H1 (cell line): ENCODE measurements at places on chromosomes 13 and 19. TPM values are rescaled to one million over a fixed set of nuclear protein-coding genes. Genes with fewer than 3 reads are reported as not detected.

DNA sequence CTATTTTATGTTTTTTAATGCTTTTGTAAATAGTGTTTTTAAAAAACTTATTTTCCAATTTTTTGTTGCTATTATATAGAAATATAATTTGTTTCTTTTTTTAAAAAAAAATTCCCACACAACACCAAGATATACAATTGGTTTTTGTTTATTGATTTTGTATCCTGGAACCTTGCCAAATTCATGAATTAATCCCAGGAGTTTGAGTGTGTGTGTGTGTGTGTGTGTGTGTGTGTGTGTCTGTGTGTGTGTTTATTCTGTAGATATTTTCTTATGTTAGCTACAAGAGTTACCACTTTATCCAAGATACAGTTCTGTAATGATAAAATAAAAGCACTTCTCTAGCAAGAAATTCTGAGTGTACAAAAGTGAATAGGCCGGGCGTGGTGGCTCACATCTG lies 7.6 kb downstream of the TPRX1 start:
- H3K4me3 ChIP-seq, result no peak overlapping the region
- H3K4me1 ChIP-seq, result no peaks in the 10 kb centered on the region
- H3K36me3 ChIP-seq, result no peaks in the 10 kb centered on the region

GRCh38 chr13:113060557-113061270 lies 44.9 kb upstream of the F7 start:
- H3K27ac ChIP-seq, result no peak overlapping the region
- no peaks in the 10 kb centered on the region for H3K36me3 ChIP-seq
- no peaks in the 10 kb centered on the region for H3K27me3 ChIP-seq
- no peak for DNase-seq
- H3K4me3 ChIP-seq, result no peak overlapping the region
- H3K4me1 ChIP-seq, result no peaks in the 10 kb centered on the region

DNA sequence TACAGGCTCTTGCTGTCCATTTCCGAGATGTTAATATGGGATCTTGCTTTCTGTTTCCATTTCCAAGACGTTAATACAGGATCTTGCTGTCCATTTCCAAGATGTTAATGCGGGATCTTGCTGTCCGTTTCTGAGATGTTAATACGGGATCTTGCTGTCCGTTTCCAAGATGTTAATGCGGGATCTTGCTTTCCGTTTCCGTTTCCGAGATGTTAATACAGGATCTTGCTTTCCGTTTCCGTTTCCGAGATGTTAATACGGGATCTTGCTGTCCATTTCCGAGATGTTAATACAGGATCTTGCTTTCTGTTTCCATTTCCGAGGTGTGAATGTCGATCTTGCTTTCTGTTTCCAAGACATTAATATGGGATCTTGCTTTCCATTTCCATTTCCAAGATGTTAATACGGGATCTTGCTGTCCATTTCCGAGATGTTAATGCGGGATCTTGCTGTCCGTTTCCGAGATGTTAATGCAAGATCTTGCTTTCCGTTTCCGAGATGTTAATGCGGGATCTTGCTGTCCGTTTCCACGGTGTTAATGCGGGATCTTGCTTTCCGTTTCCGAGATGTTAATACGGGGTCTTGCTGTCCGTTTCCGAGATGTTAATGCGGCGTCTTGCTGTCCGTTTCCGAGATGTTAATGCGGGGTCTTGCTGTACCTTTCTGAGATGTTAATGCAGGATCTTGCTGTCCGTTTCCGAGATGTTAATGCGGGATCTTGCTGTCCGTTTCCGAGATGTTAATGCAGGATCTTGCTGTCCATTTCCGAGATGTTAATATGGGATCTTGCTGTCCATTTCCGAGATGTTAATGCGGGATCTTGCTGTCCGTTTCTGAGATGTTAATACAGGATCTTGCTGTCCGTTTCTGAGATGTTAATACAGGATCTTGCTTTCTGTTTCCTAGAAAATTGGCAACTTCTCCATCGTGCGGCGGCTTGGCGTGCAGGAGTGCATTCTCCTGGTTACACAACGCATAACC lies 38.3 kb downstream of the PEX11G start:
- peaks cover 48% of the 10 kb centered on the region for H3K36me3 ChIP-seq
- H3K4me3 ChIP-seq, result no peak overlapping the region
- no peak overlapping the region for H3K27ac ChIP-seq
- no peak for DNase-seq
- no peaks in the 10 kb centered on the region for H3K4me1 ChIP-seq

DNA sequence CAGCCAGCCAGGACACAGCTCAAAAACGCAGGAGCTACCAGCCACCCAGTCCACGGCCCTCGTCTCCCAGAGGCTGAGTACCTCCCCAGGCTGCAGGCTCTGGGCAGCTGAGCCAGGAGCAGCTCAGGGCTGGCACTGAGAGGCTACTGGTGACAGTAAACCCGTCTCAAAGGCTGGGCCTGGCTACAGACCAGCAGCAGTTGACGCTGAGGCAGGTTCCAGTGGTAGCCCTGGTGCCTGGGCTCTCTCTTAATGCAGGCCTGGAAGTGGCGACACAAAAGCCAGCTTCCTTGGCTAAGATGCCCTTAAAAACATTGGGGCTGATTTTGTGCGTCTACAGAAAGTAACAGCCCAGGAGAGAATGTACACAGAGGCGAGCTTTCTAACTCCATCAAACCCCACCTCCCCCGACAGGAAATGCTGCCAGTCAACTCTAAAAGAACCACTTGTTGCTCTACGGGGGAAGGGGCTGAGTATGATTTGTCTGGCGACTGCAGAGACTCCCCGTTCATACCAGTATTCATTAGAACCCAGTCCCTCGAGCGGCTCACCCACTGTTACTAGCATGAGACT lies 126.3 kb downstream of the STK24 start:
- peaks cover 16% of the 10 kb centered on the region; the same call in 1 of the 2 replicates for H3K36me3 ChIP-seq
- H3K27ac ChIP-seq, result 0 out of 2 replicates have a peak overlapping the region, but pooled peaks have one; percentile 8
- no peak overlapping the region for H3K4me3 ChIP-seq
- DNase-seq, result no peak

GRCh38 chr13:51230477-51231105 lies 8.4 kb downstream of the FAM124A start:
- no peak overlapping the region for H3K27ac ChIP-seq
- DNase-seq, result no peak
- H3K27me3 ChIP-seq, result no peaks in the 10 kb centered on the region
- no peak overlapping the region for H3K4me3 ChIP-seq
- H3K36me3 ChIP-seq, result peaks cover 6% of the 10 kb centered on the region; the same call in 1 of the 2 replicates

DNA sequence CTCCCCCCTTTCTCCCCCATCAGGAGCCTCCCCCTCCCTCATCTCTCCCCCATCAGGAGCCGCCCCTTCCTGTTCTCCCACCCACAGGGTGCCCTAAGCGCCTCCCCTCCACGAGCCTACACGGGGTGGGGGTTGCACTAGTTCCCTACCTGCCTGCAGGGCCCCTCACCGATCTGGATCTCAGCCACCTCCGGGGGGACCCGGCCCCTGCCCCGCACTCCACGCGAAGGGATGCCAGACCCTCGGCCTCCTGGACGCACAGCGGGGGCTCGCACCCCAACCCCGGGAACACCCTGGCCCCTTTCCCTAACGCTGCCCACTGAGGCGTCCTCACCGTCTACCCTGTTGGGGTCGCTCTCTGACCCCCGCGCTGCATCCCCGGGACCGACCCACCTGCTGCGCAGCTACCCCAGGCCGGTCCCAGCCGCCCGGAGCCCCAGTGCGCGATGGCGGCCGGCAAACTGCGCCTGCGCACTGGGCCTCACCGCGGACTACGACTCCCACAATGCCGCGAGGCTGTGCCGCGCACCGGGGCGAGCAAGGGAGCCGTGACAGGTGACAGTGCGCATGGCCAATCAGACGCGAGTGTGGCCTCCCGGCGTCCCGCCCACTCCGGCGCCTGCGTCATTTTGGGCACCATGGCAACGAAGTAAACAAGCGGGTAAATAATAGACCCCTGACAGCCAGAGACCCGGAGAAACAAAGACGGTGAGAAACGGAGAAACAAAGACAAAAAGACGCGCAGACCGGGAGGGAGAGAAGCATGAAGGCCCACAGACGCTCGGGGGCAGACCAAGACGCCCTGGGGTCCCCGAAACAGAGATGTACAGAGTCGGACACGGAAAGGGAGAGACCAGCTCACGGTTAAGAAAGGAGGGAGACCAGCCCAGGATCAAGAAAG lies at the start of gene ZSCAN18:
Gene ZSCAN18 (minus strand): TSS at position 451 of the 901 bp plus-strand sequence. CDS start 7,964 bp downstream, outside the sequence.
- H3K27ac ChIP-seq, result peak within 1 kb of the TSS; percentile 100
- H3K4me1 ChIP-seq, result no peaks in the 10 kb centered on the region
- peak; percentile 94 for DNase-seq
- H3K36me3 ChIP-seq, result no peaks in the 10 kb centered on the region
- peak within 1 kb of the TSS; percentile 82 for H3K4me3 ChIP-seq

Gene F2RL3
- total RNA-seq, result not detected in 2 replicates

Gene KLK4
- total RNA-seq, result 1.3 TPM in 1 of 2 replicates, not detected in the other
